ENCODE measurements at places on chromosomes 2 and 18.

- DNase-seq, result no peak
Measured at GRCh38 chr2:216606551-216607276, 26.5 kb upstream of the IGFBP2 start.

- DNase-seq, result no peak
Measured at GRCh38 chr2:172377408-172377807, 50.0 kb upstream of the ITGA6 start.

DNA sequence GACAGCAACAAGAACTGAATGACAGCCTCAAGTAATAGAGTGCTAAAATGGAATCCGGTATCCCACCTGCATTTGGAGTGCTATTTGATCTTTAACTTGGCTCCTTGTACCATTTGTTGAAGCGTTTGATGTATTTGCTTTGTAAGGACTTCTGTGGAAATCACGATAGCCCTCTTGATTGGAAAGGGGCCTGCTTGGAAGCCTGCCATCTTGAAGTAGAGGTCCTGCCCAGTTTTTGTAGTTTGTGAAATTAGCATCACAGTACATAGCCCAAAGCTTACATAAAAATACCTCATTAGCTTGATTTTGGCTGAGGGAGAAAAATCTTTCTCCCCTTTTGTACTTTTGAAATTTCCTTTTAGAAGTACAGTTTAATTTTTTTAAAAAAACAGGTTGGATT lies 2.7 kb downstream of the CDCA7 start:
- no peak for DNase-seq

DNA sequence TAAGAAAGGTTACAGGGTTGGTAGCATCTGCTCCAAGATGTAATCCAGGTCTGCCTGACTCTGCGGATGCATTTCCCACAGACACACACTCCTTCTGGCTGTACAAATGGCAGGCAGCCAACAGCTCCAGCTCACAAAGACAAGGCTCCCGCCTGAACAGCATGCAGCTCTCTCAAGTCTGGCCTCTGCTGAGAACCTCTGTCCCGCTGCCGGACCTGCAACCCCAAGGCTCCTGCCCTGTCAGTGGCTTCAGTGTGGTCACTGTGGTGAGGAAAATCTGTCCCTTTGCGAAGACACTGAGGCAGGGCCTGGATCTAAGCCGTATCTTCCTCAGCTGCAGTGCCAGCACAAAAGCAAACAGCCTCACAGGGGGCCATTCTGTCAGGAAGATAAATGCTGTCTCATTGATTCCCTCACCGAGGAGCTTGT lies 469.3 kb upstream of the MEX3C start:
- DNase-seq, result no peak

DNA sequence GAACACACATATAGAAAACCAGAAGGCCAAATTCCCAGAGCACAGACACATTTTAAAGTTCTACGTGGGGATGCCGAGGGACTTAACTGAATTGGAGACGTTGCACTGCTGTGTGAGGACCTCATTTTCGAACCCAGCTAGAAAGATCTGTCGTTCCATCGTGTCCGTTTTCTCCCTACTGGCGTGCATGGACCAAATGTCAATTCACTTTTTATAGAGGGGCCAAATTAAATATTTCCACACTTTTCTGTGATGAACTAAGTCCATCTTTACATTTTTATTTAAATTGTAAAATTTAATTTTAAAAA lies 692 bp upstream of the TSHZ1 start:
- DNase-seq, result no peak

- DNase-seq, result no peak
Measured at GRCh38 chr18:26471027-26471426, 77.3 kb downstream of the KCTD1 start.

DNA sequence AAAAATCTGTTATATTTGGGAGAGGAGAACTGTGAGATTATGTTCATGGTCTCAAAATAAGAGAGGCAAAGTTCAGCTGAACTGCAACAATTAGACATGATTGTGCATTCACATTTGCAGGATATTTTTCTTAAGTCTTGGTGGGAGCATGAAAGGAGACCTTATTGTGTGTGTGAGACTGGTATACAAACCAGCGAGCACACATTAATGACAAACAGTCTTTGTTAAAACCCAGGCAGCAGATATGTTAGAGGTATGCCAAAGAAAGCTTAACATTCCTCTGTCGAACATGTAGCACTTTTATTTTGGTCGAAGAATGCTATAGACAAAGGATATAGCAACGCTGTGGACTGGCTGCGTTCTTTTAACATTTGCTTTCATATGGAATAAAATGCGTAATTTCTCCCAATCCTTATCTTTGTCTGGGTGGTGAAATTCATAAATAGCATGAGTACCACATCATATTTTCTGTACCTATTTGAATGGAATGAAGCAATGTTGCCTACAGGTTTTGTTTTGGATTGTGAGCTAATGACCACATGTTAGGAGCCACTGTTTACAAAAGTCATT lies 88.4 kb downstream of the ICOS start:
- DNase-seq, result no peak

GRCh38 chr2:240780023-240780700 lies 39.9 kb downstream of the KIF1A start:
- peak; percentile 11 for DNase-seq

- no peak for DNase-seq
Measured at GRCh38 chr2:75894170-75894569, 183.5 kb upstream of the GCFC2 start.

- no peak for DNase-seq
Measured at GRCh38 chr18:63850020-63850419, 37.5 kb upstream of the SERPINB2 start.

- DNase-seq, result no peak
Measured at GRCh38 chr2:165470361-165470760, 863 bp downstream of the CSRNP3 start.

GRCh38 chr18:75163736-75164135 lies 45.2 kb downstream of the PTGR3 start:
- DNase-seq, result no peak

- no peak for DNase-seq
Measured at GRCh38 chr18:4078246-4078645, 376.9 kb downstream of the DLGAP1 start.

- no peak for DNase-seq
Measured at GRCh38 chr2:149744865-149745264, 157.3 kb upstream of the MMADHC start.

DNA sequence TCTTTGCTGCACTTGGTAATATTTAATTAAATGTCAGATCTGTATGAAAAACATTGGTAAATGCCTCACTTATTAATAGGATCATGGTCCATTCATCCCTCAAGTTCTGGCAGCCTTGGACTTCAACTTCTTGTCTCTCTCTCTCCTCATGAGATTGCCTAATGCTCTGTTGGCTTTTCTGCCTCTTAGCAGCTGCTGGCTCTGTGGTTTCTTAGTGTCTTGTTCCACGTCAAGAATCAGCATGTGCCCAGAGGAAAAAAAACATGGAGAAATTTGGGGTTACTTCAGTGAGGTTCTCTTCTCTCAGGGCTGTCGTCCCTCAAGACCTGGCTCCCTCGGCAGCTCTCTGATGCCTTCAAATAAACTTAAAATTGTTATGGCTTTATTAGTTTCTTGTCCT lies 75.4 kb downstream of the TAF4B start:
- no peak for DNase-seq

GRCh38 chr2:112582314-112582746 lies 2.1 kb upstream of the CHCHD5 start:
- peak; percentile 53 for DNase-seq

- DNase-seq, result no peak
Measured at GRCh38 chr2:233513953-233514655, 52.5 kb downstream of the USP40 start.

DNA sequence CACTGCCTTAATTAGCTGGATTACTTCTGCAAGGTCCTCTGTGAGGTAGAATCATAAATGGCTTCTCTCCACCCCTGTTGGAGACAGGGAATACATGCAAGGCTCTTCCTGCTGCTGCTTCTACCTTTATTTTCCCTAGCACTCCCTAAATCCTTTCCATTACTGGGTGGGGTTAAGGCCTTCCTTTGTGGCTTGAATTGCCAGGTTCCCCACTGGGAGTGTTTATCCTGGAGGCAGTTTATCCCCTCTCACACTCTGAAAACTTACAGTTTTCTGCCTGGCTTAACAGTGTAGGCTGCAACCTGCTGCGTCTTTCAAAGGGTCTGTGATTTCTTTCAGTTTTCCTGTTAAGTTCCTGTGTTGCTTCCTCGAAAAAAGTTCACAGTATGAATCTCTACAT lies 1062.3 kb upstream of the CRIM1 start:
- DNase-seq, result no peak

DNA sequence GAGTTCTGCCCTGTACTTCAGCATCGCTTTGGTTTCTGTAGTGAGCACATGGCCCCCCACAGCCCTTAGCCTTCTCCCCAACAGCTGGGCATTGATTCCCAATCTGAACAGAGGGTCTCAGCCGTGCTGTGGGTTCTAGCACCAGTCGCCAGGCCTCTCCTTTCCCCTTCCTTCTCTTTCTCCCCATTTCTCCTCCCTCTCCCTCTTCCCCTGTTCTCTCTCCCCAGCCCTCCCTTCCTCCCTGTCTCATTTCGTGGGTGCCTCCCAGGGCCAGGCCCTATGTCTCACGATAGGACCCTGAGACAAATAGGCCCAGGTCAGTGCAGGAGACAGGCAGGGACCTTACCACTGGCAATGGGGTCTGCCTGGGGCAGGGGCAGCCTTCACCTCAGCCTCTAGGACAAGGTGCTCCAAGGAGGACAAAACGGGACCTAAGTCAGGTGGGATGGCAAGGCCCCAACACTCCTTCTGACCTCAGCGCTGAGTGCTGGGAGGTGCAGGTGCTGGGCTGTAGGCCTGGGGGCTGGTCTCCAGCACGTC lies 143.4 kb upstream of the GPC1 start:
- no peak for DNase-seq

- no peak for DNase-seq
Measured at GRCh38 chr18:35582899-35583558, 1.5 kb downstream of the GALNT1 start.

DNA sequence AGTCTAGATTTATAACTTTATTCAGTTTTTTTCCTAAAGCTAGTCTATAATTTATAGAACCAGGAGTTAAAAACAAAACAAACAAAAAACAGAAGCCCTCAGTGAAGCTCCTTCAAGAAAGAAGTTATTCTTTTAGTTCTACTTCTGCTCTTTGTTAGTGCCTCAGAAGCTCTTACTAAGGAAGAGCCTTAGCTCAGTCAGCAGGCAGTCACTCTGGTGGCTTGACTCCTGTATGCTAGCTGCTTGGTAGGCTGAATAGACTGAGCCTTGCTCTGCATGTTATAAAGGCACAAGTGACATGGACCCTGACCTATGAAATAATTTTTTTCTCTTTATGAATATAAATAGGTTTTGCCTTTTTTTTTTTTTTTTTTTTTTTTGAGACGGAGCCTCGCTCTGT lies 24.8 kb downstream of the NCOA1 start:
- no peak for DNase-seq

DNA sequence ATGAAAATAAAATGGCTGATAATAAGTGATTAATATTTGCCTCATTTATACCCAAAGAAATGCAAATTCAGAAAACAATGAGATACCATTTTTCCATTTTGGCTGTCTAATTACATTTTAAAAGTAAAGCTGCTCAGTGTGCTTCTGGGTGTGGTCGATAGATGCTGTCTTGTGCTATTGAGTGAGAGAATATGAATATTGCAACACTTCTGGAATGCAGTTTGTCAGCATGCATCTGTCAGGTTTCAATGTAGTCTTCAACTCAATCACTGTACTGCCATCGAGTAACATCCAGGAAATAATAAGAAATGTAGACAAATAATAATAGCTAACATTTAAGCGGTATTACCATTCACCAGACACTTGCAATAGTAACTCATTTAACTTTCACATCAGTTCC lies 3.9 kb downstream of the IL18R1 start:
- no peak for DNase-seq

- DNase-seq, result no peak
Measured at GRCh38 chr2:61970807-61971556, 65.5 kb downstream of the COMMD1 start.

GRCh38 chr18:49067071-49067470 lies 116.3 kb upstream of the SMAD7 start:
- no peak for DNase-seq

DNA sequence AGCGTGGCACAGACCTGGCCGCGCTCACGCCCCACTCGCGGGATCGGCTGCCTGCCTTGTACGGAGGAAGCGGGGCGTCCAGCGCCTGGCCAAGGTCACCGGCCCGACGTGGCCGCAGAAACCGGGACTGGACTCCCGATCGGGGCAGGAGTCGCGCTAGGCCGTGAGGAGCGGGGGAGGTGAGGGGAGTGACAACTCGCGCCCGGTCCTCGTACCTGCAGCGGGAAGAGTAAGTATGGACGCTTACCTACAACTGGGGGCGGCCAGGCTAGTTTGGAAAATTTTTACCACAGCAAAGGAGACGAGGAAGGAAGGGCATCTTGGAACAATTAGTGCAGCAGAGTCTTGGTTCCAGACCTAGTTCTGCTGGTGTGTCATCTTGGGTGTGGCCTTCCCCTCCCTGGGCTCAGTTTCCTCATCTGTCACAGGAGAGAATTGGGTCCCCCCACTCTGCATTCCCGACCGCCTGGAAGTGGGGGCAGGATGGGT lies 693 bp downstream of the UBE2F start:
- DNase-seq, result no peak

DNA sequence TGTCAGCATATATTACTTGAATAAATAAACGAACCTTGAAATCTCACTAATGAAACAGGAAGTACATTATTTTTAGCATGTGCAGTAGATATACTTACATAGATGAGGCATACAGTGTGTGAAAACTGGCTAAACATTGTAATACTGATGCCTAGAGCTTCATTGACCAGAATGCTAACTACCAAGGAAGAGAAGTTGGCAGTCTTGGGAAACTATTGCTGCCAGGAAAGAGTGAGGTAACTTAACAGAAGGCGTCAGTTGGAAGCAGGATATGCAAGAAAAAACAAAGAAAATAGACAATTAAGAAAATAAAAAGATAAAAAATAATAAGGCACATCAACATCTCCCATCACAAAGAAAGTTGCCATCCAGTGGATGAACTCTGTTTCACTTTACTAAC lies 963.0 kb downstream of the TDRD15 start:
- no peak for DNase-seq

DNA sequence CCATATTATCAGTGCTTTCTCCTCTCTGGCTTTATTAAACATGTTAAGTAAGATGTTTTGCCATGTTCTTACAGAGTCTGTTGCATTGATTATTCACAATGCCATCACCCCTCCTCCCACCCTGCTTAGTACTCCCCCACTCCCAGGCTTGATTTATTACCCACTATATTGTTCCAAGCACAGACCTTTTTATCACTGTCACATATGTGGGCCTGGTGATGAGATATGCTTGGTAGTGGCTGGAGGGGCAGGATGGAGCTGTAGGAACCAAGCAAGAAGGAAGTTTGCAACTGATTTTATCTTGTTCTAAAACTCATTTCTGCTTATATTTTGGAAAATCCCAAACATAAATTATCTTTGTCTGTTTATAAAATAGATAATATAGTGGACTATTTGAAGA lies 748.2 kb upstream of the CELF4 start:
- no peak for DNase-seq

- DNase-seq, result no peak
Measured at GRCh38 chr18:52376104-52376503, 36.1 kb downstream of the DCC start.

DNA sequence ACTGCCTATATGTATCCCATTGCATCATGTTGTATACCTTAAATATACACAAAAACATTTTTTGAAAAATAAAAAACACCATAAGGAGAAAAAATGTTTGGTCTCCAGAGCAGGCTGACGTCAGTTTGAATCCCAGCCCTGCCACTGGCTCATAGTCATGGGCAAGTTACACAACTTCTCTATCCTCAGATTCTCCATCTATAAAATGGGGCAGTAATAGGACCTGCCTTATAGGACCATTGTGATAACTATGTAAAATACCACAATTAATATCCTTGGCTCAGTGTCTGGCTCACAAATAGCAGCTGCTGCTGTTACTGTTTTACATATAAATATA lies 135.6 kb downstream of the SMAD7 start:
- DNase-seq, result no peak

- no peak for DNase-seq
Measured at GRCh38 chr2:25894135-25894830, 16.0 kb upstream of the ASXL2 start.

All from tibial nerve (tissue), 4 donors.